CD4-positive, alpha-beta T cell treated with Interleukin-6 at 100 ng/mL for 8 hours (primary cell): ENCODE measurements at places on chromosomes 6 and 20.

DNA sequence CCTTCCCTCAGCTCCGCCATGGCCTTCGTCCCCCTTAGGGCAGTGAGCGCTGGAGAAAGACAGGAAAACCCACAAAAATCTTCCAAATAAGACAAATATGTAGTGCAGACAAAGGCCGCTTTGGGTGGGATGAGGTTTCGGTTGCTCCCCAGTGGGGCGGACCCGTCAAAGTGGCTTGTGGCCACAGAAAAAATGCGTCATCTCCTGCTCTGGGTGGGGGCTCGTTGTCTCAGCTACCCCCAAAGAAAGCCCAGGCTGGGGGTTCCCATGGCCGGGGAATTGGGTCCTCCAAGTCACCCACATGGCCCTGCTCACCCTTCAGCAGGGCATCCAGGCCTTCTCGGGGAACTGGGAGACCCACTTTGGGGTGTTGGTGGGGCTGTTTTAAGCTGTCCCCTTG, 21.9 kb upstream of the SCUBE3 start:
- no peak for DNase-seq

DNA sequence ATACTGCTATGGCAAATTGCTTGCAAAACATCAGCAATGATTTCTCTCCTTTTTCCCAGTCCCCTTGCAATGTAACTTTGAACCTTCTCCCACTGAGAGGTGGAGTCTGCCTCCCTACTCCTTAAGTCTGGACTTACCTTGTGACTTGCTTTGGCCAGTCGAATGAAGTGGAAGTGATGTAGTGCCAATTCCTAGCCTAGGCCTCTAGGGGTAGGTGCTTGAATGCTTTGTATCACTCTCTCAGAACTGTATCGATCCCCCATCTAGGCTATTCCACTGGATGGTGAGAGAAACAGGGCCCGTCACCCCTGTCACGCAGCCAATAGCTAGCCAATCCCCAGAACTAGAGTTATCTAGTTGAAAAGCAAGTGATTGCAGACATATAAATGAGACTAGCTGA, 238.6 kb downstream of the BTBD3 start:
- no peak for DNase-seq

GRCh38 chr20:19122395-19122794, 90.0 kb upstream of the SLC24A3 start:
- no peak for DNase-seq

DNA sequence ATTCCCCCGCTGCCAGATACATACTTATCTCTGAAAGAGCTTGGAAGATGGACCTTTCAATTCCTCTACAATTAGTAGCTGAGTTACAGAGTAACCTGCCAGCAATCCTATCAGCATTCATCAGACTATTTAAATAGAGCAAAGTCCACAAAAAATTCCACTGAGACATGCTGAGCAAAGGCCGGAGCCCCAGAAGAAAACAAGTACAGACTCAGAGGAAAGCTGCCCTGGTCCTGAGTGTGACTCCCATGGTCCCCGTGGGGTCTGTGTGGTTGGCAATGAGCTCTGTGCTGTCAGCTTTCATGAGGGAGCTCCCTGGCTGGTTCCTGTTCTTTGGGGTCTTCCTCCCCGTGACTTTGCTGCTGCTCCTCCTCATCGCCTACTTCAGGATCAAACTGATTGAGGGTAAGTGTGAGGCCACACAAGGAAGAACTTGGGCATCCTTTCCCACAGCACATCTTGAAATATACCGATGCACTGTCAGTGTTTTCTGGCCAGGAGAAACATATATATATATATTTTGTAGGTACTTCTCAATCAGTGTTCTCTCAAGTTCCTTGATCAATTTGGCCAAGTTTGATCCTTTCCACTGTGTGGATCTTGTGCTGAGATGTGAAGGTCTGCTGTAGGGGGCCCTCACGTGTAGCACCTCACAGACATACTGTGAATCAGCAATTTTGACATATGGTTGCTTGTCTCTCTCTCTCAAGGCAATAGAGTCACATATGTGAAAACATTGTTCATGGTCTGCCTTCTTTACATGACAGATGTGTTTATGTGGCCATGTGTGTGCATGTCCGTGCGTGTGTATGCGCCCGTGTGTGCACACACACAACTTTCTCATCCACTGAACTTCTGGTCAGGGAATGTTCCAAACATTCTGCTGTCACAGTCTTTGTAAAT, at the start of gene SMLR1:
TSS of gene SMLR1 (plus strand) at position 160 of the 903 bp plus-strand sequence. CDS start at position 168, 8 bp downstream.
- no peak for DNase-seq

DNA sequence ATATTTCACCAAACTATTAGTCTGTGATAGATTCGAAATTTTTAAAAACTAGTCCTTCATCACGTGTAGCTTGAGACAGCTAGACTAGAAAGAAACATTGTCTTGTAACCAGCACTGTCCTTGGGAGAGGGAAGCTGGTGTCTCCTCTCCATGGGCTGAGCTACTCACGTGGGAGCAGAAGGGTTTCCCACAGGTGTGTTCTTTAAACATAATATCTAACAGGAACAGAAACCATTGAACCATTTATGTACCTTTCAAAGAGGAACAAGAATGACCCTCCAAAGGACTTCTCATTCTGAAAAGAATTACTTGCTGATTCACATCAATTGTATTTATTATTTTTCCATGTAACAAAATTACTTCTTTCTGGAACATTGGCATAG, 72.4 kb upstream of the SYNJ2 start:
- DNase-seq: no peak

DNA sequence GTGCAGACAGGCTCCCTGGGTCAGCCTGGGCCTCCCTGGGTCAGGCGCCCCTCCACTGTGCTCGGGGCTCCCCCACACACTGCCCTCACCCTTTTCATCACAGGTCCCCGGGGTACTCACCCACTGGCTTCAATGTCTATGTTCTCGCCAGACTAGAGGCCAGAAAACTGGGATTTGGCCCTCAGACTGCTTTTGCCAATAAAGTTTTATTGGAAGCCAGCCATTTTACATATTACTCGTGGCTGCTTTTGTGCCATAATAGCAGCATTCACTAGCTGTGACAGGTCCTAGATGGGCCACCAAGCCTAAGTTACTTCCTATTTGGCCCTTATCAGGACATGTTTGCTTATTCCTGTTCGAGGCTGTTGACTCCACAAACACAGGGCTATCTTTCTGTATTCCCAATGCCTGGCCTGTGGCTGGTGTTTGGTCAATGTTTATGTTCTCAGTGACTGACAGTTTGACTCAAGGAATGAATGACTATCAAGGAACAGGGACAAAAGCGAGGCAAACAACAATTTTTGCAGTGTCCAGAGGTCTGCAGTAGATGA, 525.1 kb upstream of the AGPAT4 start:
- DNase-seq: no peak

- no peak for DNase-seq
Observed at GRCh38 chr6:21039926-21040325, 505.7 kb downstream of the CDKAL1 start.

DNA sequence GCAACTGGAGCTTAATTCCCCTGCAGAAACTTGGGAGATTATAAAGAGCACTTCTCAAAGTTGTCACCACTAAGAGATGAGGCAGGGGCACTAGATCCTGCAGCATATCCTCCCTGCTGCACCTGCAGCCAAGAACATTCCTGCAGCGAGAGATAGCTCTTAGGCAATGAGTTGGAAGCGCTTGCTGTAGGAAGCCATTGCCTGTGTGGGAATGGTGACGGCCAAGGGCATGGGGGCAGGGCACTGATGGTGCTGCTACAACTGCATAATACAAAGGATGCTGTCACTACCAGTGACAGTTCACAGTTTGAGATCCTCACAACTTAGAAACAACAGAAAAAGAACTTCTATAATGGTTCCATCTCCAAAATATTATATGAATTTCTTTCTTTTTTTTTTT, 89.9 kb downstream of the CDS2 start:
- DNase-seq: no peak

DNA sequence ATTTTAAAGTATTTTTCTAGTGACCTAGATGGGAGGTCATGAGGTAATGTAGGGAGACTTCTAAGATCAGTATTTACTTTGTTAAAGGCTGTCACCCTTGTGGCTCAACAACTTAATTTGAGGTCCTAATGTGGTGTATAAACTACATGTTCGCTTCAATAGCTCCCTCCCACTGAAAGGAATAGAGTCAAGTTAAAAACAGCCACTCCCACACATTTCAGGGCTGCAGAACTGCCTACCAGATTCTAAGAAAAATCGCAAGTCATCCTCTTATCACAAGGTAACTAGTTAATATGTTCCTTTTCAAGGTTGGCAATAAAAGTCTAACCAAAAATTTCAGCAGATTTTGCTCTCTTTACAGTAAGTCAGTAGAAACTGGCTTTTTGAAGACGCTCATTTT, 15.1 kb downstream of the GSTA1 start:
- no peak for DNase-seq

GRCh38 chr6:169858935-169859351, 107.5 kb downstream of the ERMARD start:
- no peak for DNase-seq

- DNase-seq: no peak
Observed at GRCh38 chr20:34977365-34978091, 21.9 kb downstream of the MYH7B start.

DNA sequence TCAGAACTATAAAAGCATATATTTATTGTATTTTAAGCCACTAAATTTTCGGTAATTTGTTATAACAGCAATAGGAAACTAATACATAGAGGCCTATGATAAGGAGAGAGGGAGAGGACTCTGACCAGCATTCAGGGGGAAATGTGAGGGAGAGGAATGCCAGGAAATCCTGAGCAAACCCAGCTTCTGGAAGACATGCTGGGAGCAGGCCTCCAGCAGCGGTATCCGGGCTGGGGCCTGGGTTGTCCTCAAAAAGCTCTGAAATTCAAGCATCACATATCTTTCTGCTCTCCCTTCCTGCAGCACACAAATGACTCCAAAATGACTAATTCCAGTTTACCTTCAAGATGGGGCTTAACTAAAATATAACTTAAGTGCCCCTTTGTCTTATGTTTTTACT, 33.4 kb upstream of the RIMS1 start:
- DNase-seq: no peak

DNA sequence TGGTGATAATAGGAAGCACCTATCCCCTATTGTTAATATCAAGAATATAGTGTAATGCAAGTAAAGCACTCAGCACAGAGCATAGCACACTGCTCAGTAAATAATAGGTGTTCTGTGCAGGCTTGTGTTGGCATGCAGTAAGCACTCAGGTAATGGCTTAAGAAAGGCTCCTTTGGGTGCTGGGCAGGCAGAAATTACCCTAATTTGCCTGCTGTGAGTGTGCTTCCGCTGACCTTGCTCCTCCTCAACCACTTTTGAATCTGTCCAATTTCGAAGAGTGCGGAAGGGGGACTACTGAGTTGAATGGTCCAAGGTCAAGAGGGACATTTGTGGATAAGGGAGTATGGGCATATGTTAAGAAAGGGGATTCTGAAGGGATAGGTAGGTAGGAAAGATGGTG, 15.4 kb downstream of the SRSF3 start:
- no peak for DNase-seq

GRCh38 chr20:38434770-38435554, at the start of gene SNHG17:
Gene SNHG17, minus strand, starts transcription at chr20:38435328.
- peak; percentile 86 for DNase-seq

- DNase-seq: no peak
Observed at GRCh38 chr6:97150932-97151331, 132.1 kb downstream of the MMS22L start.

GRCh38 chr6:14284969-14285590, 167.5 kb downstream of the CD83 start:
- no peak for DNase-seq

DNA sequence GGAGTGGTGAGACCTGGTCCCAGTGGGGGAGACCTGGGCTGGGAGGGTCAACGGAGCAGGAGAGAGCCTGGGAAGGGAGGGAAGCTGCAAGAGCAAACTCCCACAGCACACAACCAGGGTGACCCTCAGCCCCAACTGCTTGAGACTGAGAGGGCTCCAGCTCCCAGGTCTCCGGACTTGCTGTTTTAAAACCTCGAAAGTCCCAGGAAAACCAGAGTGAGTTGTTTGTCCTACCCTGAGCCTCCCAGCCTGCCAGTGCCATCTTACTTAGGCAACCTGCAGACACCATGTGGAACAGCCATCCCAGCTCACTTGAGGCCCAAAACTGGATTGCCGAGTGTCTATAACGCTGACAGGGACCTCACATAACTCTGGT, 4.8 kb upstream of the NTSR1 start:
- no peak for DNase-seq

GRCh38 chr6:9520417-9521151, 894.3 kb downstream of the TFAP2A start:
- DNase-seq: no peak

DNA sequence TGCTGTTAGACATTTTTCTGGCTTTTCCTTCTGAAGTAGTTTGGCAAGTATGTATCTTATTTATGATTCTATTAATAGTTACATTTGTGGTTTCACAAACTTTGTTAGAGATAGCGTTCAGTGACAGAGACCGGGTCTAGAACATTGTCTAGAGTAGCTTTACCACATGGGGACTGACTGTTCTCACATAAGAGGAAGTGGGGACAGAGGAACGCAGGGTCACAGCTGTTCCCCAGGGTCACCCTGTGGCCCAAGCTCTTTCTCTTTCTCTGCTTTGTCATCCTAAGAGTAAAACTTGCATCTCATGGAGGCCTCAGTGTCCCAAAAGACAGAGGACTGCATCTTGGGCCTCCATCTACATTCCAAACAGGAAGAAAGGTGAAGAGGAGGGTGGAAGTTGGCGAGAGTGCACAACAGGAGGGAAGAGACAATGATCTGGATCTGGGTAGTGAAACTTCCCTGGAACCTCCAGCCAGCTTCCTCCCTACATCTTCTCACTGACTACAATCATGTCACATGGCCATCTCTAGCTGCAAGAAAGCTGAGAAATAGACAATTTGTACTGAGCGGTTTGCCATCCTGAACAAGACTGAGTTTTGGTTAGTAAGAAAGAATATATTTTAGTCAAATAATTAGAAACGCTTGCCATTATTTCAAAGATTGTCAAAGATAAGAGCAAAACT, 645.8 kb upstream of the ARID1B start:
- DNase-seq: no peak

DNA sequence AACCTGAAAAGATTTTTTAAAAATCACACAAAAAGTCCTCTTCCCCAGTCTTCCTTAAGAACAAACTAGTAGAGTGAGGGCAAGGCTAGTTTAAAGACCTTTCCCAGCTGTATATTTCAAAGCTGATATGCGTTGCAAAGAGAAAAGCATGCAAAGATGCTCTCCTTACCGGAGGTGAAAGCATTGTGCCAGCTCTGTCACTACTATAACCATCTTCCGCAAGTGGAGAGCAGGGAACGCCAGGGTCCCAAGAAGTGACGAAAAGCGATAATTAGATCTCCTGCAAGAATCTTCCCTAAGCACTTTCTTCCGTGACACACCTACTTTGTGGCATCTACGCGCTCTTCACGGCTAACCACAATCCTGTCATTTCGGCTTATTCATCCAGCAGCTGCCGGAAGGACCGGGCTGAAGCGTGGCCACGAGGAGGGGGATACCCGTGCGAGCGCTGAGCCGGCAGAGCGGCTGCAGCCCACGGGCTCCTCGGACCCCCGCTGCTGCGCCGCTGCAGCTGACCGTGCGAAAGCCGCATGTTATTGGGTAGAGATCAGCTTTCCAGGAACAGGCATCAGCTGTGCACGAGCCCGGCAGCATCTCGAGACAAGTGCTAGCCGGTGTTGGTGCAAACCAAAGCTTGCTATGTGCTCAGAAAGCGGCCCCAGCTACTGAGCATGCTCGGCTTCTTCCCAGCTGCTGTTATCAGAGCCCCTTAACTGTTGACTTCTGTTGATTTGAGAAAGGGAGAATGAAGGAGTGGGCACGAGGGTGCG, 57.2 kb upstream of the ARHGAP18 start:
- peak; percentile 50 for DNase-seq
